ENCODE measurements at places on chromosomes 6 and 20.

DNA sequence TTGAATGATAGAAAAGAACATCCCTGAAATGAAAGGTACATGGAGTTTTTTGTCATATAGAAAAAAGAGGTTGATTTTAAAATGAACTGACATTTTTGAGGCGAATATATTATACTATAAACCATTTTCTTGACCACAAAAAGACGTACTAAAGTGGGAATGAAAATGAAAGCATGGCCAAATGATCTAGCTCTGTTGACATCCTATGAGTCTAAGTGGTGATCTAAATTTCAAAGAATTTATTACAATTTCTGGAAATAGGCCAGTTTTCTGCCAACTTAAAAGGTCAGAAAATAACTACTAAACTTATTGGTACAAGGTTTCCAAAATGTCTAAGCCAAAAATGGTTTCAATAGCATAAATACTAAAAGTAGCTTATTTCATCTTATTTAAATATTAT lies 536.8 kb downstream of the EYS start:
- ATAC-seq, result no peak

GRCh38 chr6:169782966-169783365 lies 31.5 kb downstream of the ERMARD start:
- peak; percentile 11 for ATAC-seq

- ATAC-seq, result no peak
Observed at GRCh38 chr6:52994031-52994838, 849 bp downstream of the GSTA4 start.

GRCh38 chr6:23584134-23584763 lies 541.8 kb upstream of the NRSN1 start:
- no peak for ATAC-seq

- peak; percentile 98 for ATAC-seq
Observed at GRCh38 chr20:38764567-38765318, 16.5 kb downstream of the ACTR5 start.

GRCh38 chr6:122207794-122208193 lies 191.7 kb upstream of the HSF2 start:
- no peak for ATAC-seq

DNA sequence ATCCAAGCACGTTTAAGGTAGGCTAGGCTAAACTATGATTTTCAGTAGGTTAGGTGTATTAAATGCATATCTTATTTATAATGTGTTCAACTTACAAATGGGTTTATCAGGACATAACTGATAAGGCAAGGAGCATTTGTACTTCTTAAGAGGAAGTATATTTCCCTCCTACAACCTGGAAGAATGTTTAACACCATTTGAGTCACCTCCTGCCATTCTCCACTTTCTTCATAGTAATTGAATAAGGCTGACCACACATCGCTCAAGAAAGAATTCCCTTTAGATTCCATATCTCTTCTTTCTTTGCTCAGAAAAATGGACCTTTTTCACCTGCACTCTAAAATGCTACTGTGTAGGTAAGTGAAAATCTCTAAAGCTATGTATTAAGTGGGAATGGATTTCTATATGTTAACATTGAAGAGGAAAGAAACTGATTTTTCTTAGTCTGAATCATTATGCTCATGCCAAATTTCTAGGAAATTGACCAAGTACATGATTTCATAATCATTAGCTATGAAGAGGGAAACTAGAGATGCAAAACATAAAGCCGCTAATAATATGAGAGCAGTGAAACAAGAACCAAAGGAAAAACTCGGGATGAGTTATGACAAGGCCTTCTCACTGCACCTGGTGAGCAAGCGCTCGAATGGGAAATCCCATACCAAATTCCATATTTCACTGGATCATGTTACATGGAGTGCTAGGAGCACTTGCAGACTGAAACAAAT lies 210.4 kb downstream of the ALDH8A1 start:
- no peak for ATAC-seq

- ATAC-seq, result no peak
Observed at GRCh38 chr6:154824076-154824475, 90.9 kb downstream of the SCAF8 start.
